Inflammatory macrophage treated with lipopolysaccharide for 1 hour (primary cell): ENCODE measurements at places on chromosomes 3 and 15.
A peak's percentile ranks its signal among the peaks of the same experiment; 100 is the strongest.

- no peak for DNase-seq
Observed at GRCh38 chr3:169260296-169260695, 403.2 kb downstream of the MECOM start.

DNA sequence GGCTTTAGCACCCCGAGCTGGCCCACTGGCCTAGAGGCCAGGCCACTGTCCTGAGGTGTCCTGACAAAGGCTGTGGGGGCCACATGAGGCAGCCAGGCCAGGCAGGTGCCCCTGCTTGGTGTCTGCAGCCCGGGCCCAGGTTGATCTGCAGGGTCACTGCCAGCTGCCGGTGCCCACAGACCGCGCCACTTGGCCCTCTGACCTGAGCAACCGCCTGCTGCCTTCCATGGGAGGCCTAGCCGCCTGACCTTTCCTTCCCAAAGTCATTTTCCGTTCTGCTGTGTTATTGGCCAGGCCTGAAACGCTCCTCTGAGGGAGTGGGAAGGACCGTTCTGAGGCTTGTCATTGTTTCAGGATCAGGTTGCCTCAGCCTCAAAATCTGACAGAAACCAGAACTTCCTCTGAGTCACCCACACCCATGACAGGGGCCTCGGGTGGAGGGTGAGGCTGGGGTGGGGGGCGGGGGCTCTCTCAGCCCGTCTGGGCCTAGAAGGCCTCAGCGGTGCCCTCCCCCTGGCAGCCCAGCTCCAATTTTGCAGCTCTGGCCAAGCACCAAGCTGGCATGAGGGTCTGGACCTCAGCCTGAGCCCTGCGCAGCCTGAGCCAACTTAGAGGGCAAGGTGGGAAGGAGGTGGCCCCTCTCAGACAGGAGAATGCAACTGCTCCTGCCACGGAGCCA is 140.7 kb upstream of the MEF2A start:
- peak; percentile 87 for DNase-seq

- DNase-seq, result no peak
Observed at GRCh38 chr3:13204177-13204581, 130.9 kb upstream of the IQSEC1 start.

- DNase-seq, result no peak
Observed at GRCh38 chr15:67164811-67165253, 89.6 kb downstream of the AAGAB start.

DNA sequence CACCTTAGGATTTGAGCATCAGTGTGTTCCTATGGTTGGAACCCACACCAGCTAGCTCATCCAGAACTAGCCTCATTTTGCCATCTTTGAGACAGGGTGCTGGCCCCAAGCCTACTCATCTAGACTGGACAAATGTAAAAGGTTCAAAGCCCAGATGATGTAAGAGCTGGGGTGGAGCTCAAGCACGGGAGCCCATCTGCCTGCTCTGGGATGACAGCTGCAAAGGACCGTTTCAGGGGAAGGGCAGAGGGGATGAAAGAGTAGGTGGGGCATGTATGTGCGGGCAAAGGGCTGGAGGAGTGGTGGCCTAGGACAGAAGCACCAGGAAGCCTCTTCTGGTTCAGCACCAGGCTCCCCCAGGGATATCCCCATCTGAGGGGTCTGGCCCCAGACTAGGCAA is 15.8 kb downstream of the CLK3 start:
- DNase-seq, result no peak

- no peak for DNase-seq
Observed at GRCh38 chr3:67593761-67594234, 60.6 kb downstream of the SUCLG2 start.

GRCh38 chr15:88454867-88455810 is 12.0 kb downstream of the MRPL46 start:
- DNase-seq, result peak; percentile 54

GRCh38 chr3:180990505-180990904 is 969 bp upstream of the DNAJC19 start:
- DNase-seq, result no peak

- DNase-seq, result no peak
Observed at GRCh38 chr3:188326111-188326510, 172.2 kb downstream of the LPP start.

DNA sequence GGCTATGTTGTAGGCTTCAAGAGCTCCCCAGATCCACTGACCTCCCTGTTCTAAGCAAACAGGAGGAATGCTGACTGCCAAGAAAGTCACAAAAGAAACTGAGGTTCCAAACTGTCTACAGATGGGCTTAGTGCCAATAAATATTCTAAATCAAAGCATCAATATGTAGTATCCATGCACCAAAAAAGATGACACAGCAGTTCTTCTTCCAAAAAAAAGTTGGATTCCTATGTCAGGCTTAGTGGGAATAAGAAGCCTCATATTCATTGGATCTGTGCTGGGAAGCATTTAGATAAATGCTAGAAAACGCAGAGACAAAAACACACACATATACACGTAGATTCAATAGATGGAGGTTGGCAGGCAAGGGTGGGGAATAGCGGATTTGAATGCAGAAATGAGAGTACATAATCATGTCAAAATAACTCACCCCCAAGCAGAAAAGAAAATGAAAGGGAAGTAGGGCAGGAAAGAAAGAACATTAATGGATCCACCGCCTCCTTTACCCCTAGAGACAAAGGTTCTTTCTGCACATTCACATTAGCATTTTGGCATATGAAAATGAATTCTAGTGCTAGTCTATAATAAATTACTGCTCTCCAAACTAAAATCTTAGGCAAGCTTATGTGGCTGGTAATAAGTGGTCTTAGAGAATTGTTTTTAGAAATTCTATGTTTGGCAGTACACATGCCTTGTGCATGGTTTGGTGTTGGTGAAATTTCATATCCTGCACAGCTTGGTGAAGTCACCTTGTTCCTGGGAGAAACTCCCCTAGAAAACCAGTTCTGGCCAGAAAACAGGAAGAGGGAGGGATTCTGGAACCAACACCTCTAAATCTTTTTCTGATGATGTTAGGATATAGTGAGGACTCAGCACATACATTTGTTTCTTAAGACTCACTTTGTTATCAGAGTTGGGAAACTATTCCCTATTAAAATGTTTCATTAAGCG is 283.4 kb downstream of the LSAMP start:
- no peak for DNase-seq

GRCh38 chr3:188282871-188283270 is 128.9 kb downstream of the LPP start:
- DNase-seq, result no peak

DNA sequence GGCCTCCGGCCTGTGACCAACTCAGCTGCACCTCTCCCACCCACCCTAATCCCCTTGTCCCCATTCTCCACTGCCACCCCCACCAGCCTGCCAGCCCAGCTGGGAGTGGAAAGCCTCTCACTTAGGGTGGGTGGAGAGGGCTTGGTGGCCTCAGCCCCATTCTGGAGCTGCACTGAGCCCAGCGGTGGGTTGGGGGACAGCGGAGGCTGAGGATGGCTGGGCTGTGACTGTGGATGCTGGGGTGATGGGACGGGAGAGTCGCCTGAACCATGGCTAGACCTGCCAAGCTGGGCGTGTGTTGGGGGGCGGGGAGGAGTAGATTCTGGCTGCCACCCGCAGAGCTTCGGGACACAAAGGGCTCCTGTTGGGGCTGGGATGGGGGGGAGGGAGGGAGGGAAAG is 1.8 kb downstream of the CLCN2 start:
- no peak for DNase-seq

- DNase-seq, result no peak
Observed at GRCh38 chr3:49161808-49162530, 4.2 kb downstream of the CCDC71 start.

GRCh38 chr15:69288531-69289341 is 10.0 kb upstream of the PAQR5 start:
- DNase-seq, result no peak

- no peak for DNase-seq
Observed at GRCh38 chr3:120550546-120550945, 45.6 kb upstream of the NDUFB4 start.

- DNase-seq, result no peak
Observed at GRCh38 chr15:48792408-48792807, 18.5 kb downstream of the CEP152 start.

DNA sequence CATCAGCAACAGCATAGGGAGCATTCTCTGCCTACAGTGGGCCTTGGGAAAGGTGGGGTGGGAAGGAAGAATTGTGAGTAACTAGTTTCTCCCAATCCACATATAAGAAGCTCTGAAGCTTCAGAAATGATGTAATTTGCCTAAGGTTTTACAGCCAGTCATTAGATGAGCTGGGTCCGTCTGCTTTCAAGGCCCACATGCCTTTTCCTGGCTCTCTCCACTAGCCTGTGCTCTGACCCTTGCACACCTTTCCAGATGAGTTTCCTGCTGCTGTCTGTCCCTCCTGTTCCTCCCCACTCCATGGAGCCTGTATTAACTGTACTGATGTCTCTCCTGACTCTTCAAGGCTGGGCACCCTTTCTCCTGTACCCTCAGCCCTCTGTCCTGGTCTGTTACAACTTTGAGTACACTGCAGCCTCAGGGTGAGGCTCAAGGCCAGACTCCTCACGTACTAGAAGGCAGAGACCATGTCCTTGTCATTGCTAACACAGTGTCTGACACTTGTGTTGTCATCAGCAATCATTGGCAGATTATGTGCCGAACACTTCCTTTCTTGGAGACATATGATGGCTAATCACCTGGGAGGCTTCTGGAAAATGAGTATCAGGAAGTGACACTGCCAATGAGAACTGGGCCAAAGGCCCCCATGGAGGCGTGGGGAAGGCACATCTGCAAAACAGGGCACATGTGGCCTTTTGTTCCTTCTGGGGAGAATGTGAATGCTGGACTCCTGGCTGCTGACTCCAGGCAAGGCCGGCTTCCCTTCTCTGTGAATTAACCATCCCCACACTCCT is 6.6 kb downstream of the TM6SF1 start:
- DNase-seq, result peak; percentile 7

DNA sequence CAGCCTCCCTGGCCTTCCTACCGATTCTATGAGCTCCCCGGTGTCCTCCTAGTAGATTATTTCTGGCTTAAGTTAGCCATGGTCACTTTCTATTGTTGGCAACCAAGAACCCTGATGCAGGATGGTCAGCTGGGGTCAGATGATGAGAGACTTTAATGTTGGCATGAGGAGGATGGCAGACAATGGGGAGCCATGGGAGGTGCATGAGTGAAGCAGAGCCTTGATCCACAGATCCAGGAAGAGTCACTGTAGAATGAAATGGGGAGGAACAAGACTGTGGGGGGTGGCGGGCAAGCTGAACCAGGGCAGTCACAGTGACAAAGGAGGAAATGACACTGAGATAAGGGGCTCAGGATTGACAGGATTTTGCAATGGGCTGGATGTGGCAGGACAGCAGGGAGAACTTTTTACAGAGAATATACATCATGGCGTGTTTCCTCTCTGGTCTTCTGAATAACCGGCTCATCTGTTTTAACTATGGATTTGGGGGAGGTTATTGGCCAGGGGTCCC is 60.9 kb downstream of the RPLP1 start:
- no peak for DNase-seq

- DNase-seq, result no peak
Observed at GRCh38 chr3:192727032-192727847, at the start of gene FGF12. FGF12 (minus strand) TSS chr3:192727541.

DNA sequence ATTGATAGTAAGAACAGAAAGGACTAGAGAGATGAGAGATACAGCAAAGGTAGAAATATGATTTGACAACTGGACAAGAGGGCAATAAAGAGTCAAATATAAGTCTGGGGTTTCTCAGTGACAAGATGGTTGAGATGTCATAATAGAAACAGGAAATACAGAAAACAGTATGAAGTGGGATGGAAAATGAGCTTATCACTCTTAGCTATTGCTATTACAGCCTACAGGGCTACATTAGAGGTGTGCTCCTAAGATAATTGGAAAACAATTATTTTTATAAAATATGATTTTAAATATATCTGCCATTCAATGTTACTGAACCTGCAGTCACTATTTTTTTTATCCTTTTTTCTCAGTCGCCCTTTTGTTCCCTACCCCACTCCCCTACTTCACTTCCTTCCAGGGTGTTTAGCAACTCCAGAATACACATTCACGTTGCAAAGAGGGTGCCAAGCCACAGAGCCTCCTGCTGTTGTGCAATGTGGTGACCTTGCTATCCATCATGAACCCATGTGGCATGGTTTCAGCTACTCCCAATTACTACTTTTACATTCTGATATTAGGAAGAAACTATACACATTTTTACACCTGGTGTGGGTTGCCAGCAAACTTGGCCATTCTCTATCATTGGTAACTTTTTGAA is 6.0 kb downstream of the NRG4 start:
- DNase-seq, result peak; percentile 75

- no peak for DNase-seq
Observed at GRCh38 chr3:106161246-106161645, 292.4 kb upstream of the CBLB start.

DNA sequence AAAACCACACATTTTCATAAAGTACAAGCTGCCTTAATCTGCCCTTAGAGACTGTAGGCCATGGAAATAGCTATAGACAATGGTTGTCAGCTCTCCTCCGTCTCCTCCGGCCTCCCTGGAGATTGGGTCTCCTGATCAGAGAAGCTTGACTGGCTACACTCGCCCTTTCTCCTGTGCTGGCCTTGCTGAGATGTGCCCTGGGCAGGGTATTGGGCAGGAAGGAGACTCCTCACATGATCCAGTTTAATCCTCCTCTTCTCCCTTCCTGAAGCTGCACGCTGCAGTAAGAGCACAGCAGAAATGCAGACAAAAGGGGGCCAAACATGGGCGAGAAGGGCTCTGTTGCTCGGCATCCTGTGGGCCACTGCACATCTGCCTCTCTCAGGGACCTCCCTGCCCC is at the start of gene SLC24A5:
TSS of gene SLC24A5 (plus strand) at position 246 of the 400 bp plus-strand sequence. CDS start at position 301, 55 bp downstream.
- DNase-seq, result no peak

DNA sequence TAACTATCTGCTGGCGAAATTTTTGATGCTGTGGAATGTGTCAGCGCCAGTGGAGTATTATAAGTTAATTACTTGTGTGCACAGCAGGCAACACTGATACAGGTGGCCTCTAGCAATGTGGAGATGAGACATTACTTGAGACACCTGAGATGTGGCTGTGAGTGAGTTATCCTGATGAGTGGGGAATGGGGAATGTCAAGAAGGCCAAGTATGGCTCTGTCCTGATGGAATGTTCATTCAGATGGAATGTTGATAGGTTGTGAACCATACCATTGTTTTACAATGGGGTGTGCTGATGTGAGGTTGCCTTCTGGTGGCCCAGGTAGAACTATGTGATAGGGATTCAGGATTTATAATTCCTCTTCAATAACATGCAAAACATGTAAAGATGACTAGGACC is 404.8 kb downstream of the PTPRG start:
- no peak for DNase-seq

DNA sequence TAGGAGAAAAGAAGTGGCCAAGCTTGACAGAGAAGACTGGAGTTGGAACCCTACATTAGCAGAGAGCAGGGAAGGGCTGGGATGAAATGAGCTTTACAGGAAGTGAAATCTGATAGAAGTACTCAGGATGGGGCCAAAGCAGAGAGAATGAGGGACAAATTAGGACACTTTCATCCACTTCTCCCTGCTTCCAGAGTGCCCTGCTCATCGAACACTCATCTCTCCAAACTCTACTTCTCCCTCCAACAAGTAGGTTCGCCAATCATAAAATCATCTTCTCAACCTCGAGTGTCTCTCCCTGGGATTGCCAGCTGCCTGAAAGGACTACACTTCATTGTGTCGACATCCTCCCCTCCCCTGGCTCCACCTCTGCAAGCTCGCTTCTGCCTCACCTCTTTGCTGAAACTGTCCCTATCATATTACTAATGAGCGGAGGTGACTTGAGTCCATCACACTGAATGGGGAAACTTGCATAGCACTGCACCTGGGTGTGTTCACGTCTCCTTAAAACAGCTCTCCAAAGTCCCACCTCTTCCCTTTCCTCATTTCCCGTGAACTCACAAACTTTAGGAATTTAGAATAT is 365.8 kb downstream of the FOXP1 start:
- DNase-seq, result no peak
